ENCODE measurements at places on chromosomes 2 and 18.

DNA sequence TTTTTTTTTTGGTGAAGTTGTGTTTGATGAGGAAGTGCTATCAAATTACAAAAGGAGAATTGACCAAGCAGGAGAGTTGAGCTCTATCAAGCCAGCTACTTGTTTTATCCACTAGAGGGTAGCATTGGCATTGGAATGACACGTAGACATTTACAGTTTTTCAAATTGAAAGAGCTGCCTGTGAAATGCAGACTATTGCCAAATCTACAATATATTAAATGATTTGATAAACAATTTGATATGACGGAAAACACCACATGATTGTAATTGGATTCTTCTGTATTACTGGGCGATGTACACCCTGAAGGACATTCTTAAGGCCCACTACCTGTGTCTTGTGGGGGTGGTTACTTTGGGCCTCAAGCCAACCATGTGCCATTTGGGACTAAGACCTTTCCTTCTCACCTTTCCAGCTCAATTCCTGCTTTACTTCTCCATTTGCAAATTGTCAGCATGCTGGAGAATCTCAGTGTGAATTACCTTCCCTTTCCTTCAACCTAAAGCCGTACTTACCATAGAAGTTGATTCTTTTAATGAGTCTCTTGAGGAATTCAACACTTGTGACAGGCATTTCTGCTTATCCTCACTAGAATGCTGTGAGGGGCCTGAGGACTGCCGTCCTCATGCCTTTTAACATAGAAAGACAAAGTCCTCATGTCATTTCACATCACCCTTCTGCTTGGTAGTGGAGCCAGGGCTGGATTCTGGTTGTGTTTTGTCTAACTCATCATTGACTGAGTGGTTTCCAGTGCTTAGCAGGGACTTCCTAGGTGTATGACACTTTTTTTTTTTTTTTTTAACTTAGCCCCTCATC is 134.8 kb upstream of the THUMPD2 start:
- peak; percentile 85 for DNase-seq

GRCh38 chr2:199612509-199613130 is 154.9 kb upstream of the SATB2 start:
- no peak for DNase-seq

DNA sequence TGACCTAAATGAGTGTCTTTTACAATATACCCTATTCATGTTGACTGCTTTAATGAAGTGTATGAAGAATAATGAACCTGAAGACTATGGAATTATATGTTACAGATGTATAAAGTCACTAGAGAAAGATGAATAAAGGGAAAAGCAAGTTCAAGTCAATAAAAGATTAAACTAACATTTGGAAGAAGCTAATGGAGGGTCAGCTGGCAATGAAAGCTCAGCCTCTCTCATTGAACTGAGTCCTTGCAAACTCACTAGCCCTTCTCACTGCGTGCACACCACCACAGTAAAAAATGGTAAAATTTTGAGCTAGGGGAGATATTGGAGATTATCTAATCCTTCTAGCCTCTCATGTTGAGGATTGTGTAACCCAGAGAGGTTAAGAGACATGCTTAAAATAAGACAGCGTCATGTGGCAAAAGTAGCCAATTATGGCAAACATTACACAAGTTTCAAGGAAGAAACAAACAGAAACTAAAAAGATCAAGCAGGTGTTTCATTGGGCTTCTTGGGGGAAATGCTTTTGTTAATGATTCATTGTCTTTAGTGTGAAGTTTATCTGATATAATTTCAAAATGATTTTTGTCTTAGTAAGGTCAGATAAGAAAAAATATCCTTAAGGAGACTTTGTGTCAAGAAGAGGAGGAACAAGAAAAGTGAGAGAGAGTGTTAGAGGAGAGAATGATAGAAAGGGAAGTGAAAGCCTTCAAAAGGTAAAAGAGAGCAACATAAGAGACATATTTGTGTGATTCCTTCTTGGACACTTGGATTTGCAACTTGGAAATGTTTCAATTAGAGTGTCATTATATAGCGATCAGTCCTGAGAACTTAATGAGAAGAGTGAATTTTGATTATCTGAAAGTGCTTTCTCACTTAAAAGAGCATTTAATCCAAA is 893.7 kb upstream of the FAM98A start:
- no peak for DNase-seq

DNA sequence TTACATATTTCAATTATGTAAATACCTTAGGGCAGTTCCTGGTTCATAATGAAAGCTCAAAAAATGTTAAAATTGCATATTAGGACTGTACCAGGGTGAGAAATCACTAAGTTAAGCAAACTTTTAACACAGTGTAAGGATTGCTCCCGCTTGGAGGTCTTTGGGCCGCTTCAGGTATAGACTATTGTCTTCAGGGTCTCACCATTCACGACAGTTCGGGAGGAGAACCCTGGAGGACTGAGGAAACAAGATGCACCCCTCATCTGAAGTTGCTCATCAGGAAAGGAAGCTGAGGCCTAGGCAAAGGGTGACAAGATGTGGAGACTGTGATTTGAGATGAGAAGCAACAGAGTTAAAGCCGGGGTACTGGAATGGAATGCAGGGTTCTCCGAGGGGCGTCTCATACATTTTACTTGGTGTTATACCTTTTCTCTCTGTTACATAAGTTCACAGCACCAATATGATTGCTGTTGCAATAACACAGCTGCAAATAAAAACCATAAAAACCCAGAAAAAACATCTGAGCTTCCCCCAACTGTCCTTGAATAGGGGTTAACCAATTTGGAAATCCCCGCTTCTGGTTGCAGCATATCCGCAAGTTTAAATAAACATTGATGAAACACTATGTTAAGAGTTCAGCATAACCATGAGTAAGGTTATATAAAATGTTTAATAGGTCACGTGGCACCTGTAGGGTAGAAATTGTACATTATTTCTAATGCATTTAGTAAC is 40.1 kb downstream of the FBXO48 start:
- no peak for DNase-seq

DNA sequence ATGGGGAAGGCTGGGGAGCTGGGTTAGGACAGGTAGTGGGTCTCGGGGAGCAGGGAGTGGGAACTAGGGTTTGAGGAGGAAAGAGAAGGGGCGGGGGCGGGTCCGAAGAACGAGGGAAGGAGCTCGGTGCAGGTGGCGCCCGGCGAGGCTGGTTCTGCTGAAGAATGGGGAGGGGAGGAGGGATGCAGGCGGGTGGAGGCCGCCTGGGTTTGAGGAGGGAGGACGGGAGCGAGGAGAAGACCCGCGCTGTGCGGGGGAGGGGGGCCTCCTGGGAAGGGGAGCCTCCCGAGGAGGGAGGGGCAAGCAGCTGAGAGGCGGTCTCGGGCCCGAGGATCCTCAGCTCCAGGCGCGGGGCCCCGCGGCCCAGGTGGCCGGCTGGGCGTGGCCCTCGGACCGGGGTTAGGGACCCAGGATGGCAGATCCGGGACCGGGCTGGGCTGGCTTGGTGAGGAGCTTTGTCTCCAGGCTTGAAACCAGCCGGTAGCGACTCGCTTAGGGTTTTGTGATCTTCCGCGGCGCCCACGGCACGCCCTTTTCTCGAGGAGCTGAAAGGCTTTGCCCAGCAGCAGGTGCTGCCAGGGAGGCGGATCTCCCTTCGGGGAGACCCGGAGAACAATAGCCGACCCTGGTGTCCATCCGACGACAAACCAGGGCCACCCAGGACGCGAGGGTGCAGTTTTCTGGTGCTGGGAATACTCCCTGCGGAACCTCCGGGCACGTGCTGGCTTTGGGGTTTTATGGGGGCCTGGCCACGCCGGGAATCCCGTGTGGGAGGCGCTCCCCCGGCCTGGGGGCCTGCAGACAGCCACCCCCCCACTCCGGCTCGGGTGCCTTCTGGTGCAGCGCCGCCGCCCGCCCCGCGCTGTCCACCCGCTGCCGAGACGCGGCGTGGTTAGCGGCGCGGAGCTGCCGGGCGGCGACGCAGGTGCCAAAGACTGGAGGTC is 1.4 kb downstream of the DPYSL5 start:
- peak; percentile 86 for DNase-seq

DNA sequence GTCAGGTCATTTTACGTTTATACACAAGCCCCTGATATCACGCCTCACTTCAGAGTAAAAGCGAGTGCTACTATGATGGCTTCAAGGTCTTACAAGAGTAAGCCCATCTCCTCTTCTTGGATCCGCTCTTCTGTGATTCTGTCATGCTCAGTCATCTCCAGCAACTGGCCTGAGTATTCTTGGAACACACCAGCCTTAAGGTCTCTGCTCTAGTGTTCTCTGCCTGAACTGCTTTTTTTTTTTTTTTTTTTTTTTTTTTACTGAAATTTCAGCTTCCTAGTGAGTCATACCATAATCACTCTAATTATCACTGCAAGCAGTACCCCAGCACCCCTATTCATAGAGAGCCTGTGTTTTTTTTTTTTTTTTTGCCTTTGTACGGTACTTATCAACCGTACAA is 1228.9 kb downstream of the CNTNAP5 start:
- DNase-seq = no peak

- no peak for DNase-seq
Measured at GRCh38 chr2:235614900-235615712, 121.3 kb downstream of the AGAP1 start.

DNA sequence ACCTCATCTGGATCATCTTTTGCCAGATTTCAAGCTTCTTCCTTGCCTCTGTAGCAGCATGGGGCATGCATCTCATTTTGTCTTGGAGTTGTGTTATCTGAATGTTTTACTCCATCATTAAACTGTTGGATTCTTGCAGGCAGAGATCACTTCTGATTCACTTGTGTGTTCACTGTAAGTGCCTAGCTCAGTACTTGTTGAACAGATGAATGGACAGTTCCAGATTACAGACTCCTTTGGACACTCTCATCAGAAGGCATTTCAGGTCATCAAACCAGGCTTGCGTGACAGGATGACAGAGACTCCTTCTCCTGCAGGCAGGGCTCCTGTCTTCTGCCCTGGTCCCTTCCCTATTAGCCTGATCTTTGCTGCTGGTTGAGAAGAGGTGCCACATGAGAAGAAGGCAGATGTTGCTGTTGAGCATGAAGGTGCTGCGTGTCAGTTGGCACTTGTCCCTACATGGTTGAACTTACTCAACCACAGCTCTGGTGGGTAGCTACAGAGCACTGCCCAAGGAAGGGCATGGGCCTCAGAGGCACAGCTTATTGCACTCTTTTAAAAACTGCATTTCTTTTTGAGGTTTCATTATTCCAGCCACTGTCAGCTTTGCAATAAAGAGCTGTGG is 58.9 kb downstream of the INPP4A start:
- no peak for DNase-seq

DNA sequence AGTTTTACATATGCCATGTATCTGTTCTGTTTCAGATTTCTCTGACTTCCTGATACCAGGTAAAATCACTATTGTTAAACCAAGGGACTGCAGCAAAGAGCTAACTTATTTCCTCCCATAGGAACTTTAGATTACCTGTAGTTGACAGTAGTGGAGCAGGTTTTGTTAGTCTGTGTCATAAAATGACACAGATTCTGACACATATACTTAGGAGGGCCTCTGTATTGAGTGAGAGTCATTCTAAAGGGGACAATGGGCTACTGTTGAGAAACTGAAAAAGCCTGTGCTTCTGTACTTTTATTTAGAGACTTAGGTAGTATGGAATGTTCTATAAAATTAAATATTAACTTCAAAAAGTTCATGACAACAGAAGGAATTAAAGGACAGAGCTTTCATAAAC is 48.2 kb downstream of the KCMF1 start:
- DNase-seq = no peak

- DNase-seq = no peak
Measured at GRCh38 chr18:13371689-13372418, 153.3 kb downstream of the LDLRAD4 start.

DNA sequence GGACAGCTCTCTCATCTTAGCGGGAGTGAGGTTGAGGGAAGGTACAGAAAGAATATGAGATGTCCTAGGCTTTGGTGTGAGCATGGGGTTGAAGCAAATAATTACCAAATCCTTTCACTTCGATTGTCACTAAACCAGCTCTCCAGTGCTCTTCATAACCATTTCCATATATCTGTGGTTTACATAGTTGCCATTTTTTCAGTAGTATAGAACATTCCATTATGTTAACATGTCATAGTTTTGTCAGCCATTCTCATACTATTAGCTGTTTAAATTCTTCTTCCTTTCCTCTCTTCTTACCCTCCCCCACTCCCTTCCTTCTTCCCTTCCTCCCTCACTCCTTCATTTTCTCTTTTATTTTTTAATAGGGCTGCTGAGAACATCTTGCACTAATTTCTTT is 205.9 kb downstream of the BABAM2 start:
- no peak for DNase-seq

- peak; percentile 8 for DNase-seq
Measured at GRCh38 chr18:14944838-14945237, 196.9 kb downstream of the ANKRD30B start.

DNA sequence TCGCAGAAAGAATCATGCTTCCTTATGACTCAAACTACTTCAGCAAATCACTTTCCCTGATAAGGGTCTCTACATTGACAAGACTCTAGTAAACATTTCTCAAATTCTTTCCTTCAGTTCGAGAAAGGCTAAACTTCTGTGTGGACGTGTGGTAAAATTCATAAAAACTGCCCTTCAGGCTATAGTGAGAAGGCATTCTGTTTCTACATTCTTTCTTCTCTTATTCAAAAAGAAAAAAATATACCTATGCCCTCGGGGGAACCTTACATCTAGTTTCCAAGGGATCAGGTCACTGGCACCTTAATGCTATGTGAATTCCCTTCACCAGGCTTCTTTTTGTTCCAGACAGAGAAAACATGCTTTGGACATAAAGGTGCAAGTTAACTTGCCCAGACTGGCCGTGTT is 4.9 kb downstream of the VIT start:
- DNase-seq = no peak

GRCh38 chr2:155630760-155631159 is 701.8 kb downstream of the NR4A2 start:
- no peak for DNase-seq

Measured in NCI-H82 (cell line).